Naive thymus-derived CD4-positive, alpha-beta T cell (primary cell): ENCODE measurements at places on chromosomes 12 and 14. TPM values are rescaled to one million over a fixed set of nuclear protein-coding genes. Genes with fewer than 3 reads are reported as not detected.

- no peak overlapping the region for H3K4me3 ChIP-seq
- H3K36me3 ChIP-seq: no peaks in the 10 kb centered on the region
- no peaks in the 10 kb centered on the region for H3K4me1 ChIP-seq
- no peak overlapping the region for H3K27ac ChIP-seq
Measured at GRCh38 chr14:87813211-87813610, 179.8 kb downstream of the GALC start.

STAT6 gene
- 403 TPM for total RNA-seq

KRT75 gene
- total RNA-seq: not detected

MAP1LC3B2 gene
- 6.6 TPM for total RNA-seq

DNA sequence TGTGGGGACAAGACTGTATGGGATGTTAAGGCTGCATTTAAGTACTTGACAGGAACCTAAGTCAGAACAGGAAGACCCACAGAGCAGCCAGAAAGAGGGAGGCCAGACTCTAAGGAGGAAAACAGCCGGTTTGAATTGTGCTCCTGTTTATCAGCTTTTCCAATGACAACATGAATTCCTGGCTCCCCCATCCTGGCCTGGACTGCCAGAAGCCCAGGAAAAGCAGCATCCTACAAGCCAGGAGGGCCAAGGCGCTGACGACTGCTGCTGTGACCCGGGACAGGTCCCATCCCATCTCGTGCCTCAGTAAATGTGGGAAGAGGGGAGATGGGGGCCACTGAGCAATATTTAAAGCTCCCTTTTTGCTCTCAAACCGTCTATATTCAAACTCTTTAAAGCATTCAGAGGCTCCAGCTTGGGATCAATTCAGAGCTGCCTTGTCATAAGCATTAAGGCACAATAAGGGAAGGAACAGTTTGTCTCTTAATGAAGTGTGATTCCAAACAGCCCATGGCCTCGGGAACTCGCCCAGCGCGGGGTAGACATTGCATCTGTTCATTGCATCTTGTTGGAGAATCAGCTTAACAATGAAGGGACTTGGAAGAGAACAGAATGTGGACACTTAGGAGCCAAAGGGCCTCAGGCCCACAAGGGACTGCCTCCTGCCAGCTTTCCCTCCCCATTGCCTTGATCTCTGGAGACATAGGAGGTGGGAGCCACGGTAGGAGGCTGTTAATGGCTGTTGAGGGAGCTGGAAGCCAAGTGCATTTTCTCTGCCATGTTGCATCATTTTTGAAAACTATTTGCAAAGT lies 49.6 kb downstream of the CMKLR1 start:
- no peaks in the 10 kb centered on the region for H3K4me1 ChIP-seq
- no peak overlapping the region for H3K27ac ChIP-seq
- no peak for DNase-seq
- H3K36me3 ChIP-seq: no peaks in the 10 kb centered on the region
- H3K4me3 ChIP-seq: no peak overlapping the region

RILPL1 gene
- 3.9 TPM for total RNA-seq

DNA sequence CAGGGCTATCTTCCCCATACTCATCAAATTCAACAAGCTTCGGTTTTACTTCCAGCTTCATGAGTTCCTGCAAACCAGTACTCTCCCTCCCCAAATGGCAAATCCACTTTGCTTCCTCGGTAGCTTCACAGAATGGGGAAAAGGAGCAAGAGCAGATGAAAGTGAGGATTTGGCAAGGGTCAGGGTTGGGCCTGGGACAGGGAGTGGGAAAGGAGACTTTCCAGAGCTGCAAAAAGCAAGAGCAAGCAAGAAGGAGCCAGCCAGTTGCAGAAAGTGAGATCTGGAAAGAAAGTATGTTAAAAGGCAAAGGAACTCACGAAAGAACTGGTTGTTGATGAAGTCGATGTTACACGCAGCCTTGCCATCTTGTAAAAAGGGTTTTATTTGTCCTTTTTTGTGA lies 522.8 kb upstream of the TBX3 start:
- H3K4me1 ChIP-seq: no peaks in the 10 kb centered on the region
- no peak for DNase-seq
- H3K27ac ChIP-seq: no peak overlapping the region
- H3K4me3 ChIP-seq: no peak overlapping the region

DNA sequence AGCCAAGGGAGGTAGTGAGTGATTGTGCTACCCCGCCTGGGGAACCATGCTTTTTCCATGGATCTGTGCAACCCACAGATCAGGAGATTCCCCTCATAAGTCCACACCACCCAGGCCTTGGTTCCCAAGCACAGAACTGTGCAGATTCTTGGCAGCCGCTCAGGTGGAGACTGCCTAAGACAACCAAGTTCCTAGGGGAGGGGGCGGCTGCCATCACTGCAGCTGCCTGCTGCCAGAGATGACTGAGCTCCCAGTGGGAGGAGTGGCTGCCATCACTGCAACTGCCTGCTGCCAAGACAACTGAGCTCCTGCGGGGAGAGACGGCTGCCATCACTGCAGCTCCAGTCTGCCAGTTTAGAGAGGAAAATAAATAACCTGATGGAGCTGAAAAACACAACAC lies 138.3 kb upstream of the GARIN2 start:
- no peaks in the 10 kb centered on the region for H3K36me3 ChIP-seq
- no peak overlapping the region for H3K27ac ChIP-seq
- H3K27me3 ChIP-seq: no peaks in the 10 kb centered on the region
- H3K4me3 ChIP-seq: no peak overlapping the region

- no peak for DNase-seq
- no peaks in the 10 kb centered on the region for H3K27me3 ChIP-seq
- no peaks in the 10 kb centered on the region for H3K4me1 ChIP-seq
- no peak overlapping the region for H3K27ac ChIP-seq
- H3K36me3 ChIP-seq: no peaks in the 10 kb centered on the region
Measured at GRCh38 chr12:106179086-106179485, 40.3 kb upstream of the NUAK1 start.

TMPRSS12 gene
- not detected for total RNA-seq

GRCh38 chr12:23722655-23723054 lies 226.8 kb downstream of the SOX5 start:
- no peak for DNase-seq
- H3K4me1 ChIP-seq: no peaks in the 10 kb centered on the region
- H3K4me3 ChIP-seq: no peak overlapping the region
- no peaks in the 10 kb centered on the region for H3K36me3 ChIP-seq
- no peak overlapping the region for H3K27ac ChIP-seq

TMEM30B gene
- 0.17 and 0.53 TPM in 2 replicates for total RNA-seq

DNA sequence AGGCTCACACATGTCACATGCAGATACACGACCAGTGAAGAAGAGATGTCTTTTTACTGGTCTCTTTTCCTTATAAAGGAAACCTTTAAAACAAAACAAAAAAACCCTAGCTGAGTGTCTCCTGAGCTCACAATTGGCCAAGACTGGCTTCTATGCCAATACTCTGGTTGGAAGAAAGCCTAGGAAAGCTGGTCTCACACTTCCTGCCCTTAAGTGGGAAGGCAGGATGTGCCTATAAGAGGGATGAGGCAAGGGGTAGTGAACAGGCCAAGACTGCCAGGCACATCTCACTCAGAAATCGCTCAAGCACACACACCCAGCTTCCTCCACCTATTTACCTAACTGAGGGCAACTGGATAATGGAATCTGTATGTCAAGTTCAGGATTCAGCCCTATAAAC lies 50.0 kb downstream of the SOCS2 start:
- no peak for DNase-seq
- no peaks in the 10 kb centered on the region for H3K36me3 ChIP-seq
- H3K27ac ChIP-seq: no peak overlapping the region
- H3K4me3 ChIP-seq: no peak overlapping the region

GRCh38 chr12:131275824-131276223 lies 322.1 kb downstream of the ADGRD1 start:
- H3K36me3 ChIP-seq: no peaks in the 10 kb centered on the region
- no peak overlapping the region for H3K4me3 ChIP-seq
- no peak overlapping the region for H3K27ac ChIP-seq
- DNase-seq: no peak

DNA sequence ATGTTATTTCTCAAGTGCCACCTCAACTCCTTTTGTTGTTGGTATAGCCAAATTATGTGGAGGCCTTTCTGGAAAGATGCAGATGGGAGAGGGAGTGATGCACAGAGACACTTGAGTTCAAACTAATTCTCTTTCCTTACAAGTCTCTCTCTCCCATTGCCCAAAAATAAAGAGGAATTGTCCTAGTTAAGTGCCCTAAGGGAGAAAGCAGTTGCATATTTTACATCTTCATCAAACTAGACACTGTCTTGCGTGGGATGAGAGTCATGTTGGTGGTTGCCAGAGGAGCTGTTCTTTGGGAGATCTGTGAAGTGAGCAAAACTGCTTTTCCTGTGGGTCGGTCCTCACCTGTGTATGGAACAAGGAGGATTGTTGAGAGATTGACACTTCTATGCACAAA lies 72.2 kb downstream of the EP400 start:
- no peak overlapping the region for H3K4me3 ChIP-seq
- H3K27ac ChIP-seq: no peak overlapping the region
- H3K27me3 ChIP-seq: no peaks in the 10 kb centered on the region

GRCh38 chr12:99493197-99493596 lies 154.4 kb upstream of the GARIN6 start:
- H3K4me3 ChIP-seq: no peak overlapping the region
- no peak overlapping the region for H3K27ac ChIP-seq
- no peaks in the 10 kb centered on the region for H3K4me1 ChIP-seq
- H3K36me3 ChIP-seq: no peaks in the 10 kb centered on the region
- DNase-seq: no peak
- H3K27me3 ChIP-seq: no peaks in the 10 kb centered on the region

DNA sequence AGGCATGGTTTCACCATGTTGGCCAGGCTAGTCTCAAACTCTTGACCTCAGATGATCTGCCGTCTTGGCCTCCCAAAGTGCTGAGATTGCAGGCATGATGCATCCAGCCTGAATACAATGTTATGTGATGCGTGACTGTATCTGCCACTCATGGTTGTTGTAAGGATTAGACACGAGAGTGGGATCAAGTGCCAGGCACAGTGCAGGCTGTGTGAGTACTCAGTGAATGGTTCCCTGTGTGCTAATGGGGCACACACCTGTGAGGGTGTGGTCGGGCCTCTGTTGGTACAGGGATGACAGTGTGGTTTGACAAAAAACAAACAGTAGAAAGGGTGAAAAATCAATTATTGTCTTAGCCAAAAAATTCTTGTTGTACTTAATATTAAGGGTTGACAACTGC lies 61.8 kb downstream of the TECPR2 start:
- H3K4me3 ChIP-seq: no peak overlapping the region
- no peaks in the 10 kb centered on the region for H3K27me3 ChIP-seq
- H3K27ac ChIP-seq: no peak overlapping the region
- no peaks in the 10 kb centered on the region for H3K36me3 ChIP-seq
- no peaks in the 10 kb centered on the region for H3K4me1 ChIP-seq

GRCh38 chr14:21525962-21526671 lies at the start of gene SALL2:
SALL2 (minus strand) TSS chr14:21526346; CDS start chr14:21526127, 219 bp downstream.
- peak within 1 kb of the TSS; percentile 67 for H3K4me3 ChIP-seq
- H3K36me3 ChIP-seq: peaks cover 4% of the 10 kb centered on the region
- peak within 1 kb of the TSS; percentile 75 for H3K27ac ChIP-seq
- peaks cover 5% of the 10 kb centered on the region for H3K4me1 ChIP-seq
- peak; percentile 47 for DNase-seq
- H3K27me3 ChIP-seq: no peaks in the 10 kb centered on the region

DNA sequence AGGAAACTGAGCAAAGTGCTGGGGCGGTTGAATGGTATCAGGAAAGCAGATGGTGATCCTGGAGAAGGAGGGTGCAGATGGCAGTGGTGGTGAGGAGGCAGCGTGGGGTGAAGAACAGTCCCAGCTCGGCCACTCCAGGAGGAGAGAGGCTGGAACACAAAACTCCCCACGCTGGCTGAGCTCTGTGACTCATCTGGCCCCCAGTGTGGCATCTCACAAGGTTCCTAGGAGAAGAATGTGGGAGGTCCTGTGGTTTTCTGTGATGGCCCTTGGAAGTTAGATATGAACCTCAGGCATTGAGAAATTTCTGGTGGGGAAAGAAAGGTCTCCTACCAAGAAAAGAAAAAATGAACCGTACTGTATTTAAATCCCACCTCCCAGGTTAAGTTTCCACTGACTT lies 8.0 kb upstream of the NRXN3 start:
- no peak overlapping the region for H3K4me3 ChIP-seq
- no peak for DNase-seq
- no peak overlapping the region for H3K27ac ChIP-seq
- no peaks in the 10 kb centered on the region for H3K36me3 ChIP-seq

DNA sequence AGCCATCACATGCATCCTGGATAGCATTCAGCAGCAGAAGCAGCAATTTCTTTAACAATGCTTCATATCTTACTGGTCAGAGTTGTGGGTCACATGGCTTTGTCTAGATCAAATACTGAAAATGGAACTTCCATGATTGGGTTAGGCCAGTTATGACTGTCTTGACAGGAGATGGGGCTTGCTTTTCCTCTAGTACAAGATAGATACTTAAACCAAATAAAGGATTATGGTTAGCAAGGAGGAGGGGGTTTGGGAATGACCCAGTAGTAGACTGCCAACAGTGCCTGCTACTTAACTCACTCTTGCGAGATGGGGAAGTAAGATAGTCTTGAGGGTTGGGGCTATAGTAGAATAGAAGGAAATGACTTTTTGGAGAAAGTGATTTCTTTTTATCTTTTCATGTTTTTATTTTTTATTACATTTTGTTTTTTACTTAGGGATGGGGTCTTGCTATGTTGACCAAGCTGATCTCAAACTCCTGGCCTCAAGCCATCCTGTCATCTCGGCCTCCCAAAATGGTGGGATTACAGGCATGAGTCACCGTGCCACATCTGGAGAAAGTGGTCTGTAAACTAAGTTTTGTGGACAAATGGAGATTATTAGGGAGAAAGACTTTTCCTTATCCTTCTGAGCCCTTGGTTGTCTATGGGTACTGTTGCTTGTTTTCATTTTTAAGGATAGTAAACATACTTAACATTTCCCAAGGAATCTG lies 37.6 kb downstream of the WNK1 start:
- no peak overlapping the region for H3K4me3 ChIP-seq
- no peak for DNase-seq
- H3K27ac ChIP-seq: no peak overlapping the region
- peaks cover 32% of the 10 kb centered on the region for H3K4me1 ChIP-seq

DNA sequence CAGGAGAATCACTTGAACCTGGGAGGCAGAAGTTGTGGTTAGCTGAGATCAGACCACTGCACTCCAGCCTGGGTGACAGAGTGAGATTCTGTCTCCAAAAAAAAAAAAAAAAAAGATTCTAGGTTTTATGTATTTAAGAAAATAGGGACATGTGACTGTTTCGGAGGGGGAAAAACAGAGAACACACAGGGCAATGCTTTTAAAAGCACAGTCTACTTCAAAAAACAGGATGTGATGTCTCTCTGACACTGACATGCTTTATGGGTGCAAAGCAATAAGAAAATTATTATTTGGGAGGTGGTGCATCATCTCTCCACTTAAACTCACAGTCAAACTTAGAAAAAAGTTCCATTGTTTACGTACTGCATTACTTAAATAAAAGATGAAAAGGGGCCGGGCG lies 28.7 kb downstream of the CLIP1 start:
- peak overlapping the region; percentile 64 for H3K27ac ChIP-seq
- no peak overlapping the region for H3K4me3 ChIP-seq
- H3K27me3 ChIP-seq: no peaks in the 10 kb centered on the region
- H3K36me3 ChIP-seq: no peaks in the 10 kb centered on the region

BCL11B gene
- total RNA-seq: 145 TPM

NRL gene
- 4.3 TPM for total RNA-seq

TRMT61A gene
- 14.1 TPM for total RNA-seq

GRCh38 chr14:89032086-89032649 lies 207.7 kb downstream of the TTC8 start:
- peaks cover under 1% of the 10 kb centered on the region for H3K27me3 ChIP-seq
- no peak for DNase-seq
- no peak overlapping the region for H3K27ac ChIP-seq
- no peaks in the 10 kb centered on the region for H3K4me1 ChIP-seq
- no peaks in the 10 kb centered on the region for H3K36me3 ChIP-seq
